ENCODE measurements at places on chromosomes 11 and 22.

DNA sequence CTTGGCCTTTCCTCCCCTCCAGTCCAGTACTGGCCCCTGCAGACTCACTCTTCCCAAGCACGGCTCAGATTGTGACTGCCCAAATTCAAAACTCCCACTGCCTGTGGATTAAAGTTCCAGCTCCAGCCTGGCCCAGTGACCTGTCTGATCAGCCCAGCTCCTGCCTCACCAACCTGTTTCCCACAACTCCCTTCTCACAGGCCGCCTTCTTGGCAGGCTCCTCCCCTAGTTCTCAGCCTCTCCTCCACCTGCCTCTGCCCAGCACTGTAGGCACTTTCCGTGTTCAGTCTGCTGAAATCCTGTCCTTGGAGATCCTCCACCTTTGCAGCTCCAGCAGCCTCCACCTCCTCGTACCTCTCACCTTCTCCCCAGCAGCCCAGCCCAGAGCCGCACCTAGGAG is 68.6 kb downstream of the MICAL2 start:
- DNase-seq: no peak

DNA sequence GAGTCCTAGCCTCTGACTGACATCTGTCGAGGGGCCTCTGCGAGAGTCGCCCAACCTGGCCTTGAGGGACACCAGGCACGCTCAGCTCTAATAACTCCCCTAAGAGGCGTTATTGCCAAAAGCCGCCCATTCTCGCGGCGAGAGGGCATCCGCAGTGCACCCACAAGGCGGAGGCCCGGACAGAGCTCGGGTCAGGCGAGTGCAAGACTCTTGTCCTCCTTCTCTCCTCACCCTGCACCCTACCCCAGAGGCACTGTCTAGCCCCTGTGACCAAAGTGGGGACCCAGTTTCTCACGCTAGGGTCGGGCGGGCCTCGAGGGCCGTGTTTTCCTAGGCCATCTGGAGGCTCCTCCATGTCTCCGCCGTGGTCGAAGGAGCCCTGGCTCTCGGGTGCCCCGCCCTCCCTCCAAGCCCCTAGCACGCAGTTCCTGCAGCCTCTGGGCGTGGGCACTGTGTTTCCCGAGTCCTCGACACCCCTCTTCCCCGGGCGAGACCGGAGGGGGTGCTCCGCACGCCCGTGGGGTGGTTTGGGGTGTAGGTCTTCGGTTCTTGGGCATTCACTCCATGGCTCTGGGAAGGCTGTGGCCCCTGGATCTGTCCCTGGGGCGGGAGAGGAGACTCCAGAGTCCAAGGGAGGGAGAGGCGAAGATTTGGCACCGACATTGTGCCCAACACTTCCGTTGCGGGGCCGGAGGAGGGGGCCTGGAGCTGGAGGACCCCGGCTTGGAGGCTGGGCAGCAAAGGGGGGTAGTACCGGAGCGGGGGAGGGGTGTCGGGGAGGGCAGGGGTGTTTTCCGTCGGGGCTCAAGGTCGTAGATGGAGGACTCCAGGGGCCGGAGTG is 1.0 kb downstream of the CHRM4 start:
- DNase-seq: no peak

DNA sequence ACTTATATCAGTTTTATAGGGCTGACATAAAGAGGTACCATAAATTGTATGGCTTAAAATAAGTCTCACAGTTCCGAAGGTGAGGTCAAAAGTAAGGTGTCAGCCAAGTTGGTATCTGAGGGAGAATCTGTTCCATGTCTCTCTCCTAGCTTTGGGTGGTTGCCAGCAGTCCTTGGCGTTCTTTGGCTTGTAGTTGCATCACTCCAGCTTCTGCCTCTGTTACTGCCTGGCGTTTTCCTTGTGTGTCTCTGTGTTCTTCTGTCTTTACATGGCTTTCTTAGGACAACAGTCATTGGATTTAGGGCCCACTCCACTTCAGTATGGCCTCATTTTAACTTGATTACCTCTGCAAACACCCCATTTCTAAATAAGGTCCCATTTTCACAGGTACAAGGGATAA is 16.7 kb downstream of the MMP7 start:
- DNase-seq: no peak

DNA sequence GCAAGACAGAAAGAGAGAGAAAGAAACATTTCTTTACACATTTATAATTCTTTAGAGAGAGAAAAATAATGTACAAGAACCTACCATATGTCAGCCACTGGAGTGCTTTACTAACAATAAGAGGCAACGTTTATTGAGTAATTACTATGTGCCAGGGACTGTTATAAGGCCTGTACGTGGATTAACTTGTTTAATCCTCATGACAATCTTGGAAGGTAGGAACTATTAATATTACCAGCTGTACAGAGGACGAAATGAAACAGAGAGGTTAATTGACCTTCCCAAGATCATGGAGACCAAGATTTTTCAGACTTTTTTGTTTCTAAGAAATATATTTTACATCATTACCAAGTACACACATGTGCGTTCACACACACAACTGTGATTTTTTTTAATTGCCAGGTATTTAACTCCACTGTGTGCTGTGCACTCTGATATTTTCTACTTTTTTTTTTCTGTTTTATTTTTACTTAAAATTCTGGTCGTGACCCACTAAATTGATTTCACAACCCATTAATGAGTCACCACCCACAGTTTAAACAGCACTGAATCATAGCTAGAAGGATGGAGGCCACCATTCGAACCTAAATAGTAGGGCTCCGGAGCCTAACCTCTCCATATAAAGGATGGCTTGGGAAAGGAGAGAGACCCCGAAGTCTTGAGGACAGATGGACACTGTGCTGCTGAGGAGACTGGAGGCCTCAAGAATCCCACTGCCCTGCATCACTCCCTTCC is 21.4 kb downstream of the CREB3L1 start:
- no peak for DNase-seq

- DNase-seq: no peak
Measured at GRCh38 chr11:70095541-70096252, 17.6 kb downstream of the ANO1 start.

DNA sequence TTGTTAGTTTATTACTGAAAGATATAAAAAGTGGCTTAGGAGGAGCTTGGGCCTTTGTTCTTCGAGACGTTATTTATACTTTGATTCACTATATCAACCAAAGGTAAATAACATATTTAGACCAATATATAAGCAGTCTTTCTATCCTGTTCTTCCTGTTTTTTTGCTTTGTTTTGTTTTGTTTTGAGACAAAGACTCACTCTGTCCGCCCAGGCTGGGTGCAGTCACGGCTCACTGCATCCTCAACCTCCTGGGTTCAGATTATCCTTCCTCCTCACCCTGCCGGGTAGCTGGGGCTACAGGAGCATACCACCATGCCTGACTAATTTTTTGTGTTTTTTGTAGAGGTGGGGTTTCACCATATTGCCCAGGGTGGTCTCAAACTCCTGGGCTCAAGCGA is 66.8 kb downstream of the ATM start:
- no peak for DNase-seq

DNA sequence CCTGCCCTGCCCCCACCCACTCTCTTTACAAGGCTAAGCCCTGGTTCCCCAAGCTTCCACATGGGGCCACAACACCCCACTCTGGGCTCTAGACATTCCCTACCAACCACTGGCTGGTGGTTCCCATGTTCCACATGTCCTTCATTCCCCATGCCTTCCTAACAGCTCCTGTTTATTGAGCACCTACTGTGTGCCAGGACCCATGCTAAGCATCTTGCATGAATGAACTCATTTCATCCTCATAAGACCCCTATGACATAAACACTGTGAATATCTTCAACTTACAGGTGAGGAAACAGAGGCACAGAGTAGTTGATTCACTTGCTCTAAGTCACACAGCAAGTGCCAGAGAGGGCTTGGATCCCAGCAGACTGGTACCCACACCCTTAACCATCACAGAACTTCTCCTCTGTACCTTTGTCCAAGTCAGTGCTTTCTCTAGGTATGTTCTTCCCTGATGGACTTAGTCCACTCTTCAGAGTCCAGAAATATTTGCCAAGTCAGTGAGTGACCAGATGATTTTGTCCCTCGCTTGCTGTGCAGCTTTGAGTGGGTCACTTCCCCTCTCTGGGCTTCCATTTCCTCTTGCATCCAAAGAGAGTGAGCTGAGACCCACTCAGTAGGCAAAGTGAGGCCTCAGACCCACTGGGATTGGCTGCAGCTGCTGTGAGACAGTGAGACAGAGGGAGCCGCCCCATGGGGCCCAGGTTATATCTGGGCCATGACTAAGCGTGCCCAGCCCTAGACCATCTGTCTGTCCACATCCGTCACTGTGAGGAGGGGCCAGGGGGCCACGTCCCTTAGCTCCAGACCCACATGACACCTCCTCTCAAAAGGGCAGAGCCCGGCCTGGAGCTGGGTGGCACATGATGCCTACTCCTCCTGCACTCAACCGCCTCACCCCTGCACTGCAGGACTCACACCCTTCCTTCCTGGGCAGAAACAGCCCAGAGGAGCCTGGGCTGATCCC is 132.4 kb downstream of the MN1 start:
- no peak for DNase-seq

Data from stimulated activated CD4-positive, alpha-beta T cell treated with anti-CD3 and anti-CD28 coated beads, Interleukin-2, amount 100 ng/mL, for 24 hours (primary cell).